GM04503 (cell line): ENCODE measurements at places on chromosomes 11 and 22.

DNA sequence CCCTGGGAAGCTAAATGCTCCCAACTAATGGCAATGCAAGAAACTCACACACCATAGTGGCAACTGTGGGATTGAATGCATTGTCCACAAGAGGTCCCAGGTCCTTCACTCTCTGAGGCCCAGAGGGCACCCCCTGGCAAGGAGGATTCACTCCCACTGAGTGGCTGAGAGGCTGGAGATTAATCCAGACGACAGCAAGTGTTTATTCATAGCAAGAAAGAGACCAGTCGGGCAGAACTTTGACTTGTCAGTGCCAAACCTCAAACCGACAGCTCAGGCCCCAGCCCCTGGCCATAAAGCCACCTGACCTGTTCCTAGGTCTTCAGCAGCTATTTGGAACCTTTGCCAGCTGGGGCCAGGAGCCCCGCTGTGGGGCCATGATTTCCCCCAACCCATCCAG, 54.5 kb upstream of the MPEG1 start:
- no peak for DNase-seq

DNA sequence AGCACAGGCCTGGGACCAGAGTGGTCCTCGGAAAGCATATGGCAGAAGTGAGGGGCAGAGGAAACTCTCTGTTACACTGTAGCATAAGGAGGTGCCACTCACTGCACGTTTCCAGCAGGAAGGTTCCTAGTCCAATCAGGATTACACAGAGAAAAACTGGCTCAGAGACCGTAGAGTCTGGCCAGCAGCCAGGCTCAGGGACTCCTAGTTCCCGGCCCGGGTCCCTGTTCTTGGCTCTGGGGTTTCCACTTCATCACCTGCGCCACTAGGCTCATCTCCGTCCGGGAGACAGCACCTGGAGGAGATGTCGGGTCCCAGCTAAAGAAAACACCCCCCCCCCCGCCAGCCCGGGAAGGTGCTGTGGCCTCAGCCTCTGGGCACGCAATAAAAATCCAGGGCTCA, 1.1 kb downstream of the TTLL12 start:
- no peak for DNase-seq

- DNase-seq, result no peak
Measured at GRCh38 chr11:94553938-94554337, 10.2 kb downstream of the FUT4 start.

DNA sequence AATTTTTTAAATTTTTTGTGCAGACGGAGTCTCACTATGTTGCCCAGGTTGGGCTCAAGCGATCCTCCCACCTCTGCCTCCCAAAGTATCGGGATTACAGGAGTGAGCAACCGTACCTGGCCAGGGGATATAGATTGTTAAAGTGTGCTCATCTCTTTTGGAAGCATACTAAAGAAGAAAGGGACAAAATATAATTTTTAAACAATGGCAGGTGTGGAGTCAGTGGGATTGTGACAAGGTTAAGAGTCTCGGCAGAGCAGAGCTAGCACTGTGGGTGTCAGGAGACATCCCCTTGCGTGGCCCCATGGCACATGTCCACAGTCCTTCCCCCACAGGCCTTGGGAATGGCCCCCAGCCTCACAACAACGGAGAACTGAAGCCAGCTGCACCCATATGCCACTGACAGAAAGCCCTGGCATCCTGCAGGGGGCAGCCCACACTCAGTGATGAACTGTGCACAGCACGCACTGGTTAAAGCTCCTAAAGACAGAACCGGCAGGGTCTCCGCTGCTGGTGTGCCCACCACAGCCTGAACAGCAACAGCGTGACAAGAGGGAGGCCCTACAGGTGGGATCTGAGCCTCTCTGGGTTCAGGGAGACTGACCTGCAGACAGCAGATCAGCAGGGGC, 29.9 kb downstream of the SERPIND1 start:
- no peak for DNase-seq

DNA sequence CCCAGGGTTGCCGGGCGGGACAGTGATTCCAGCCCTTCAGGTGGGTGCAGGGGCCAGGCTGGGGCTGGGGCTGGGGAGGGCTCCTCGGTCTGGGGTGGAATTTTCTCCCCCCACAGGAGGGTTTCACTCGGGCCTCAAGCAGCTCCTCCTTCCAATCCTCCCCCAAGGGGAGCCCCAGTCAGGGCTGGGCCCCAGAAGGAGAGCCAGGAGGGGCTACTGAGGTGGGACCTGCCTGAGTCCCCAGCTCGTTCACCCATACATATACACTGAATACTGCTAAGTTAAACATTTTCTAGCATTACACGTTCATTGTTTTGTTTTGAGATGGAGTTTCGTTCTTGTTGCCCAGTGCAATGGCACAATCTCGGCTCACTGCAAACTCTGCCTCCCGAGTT, 1.5 kb upstream of the CRACR2B start:
- DNase-seq, result no peak

DNA sequence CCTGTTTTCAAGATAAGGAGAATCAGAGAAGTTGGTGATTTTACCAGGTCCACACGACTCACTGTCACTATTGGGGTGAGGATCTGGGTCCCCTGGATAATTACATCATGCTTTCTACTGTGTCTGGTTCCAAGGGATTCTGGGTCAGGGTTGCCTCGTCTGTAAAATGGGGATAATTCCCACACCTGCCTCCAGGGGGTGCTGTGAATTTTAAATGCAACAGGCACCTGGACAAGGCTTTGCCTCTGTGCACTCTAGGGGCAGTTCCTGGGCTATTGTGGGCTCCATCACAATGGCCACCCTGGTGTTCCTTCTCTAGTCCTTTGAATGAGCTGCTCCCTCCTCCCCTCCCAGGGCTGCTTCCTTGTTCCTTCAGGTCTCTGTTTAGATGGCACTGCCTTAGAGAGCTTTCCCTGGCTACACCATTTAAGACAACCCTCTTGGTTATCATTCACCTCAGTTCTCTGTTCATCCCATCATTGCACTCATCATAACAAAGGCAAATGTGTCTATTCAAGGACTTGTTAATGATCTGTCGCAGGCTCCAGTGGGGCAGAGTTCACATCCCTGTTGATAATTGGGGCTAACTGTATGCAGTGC, 178.6 kb downstream of the MIAT start:
- no peak for DNase-seq
